ENCODE measurements at places on chromosomes 2 and 18.
A peak's percentile ranks its signal among the peaks of the same experiment; 100 is the strongest.

- no peak for DNase-seq
Observed at GRCh38 chr2:188076149-188077056, 215.3 kb upstream of the GULP1 start.

- no peak for DNase-seq
Observed at GRCh38 chr2:232634206-232635150, 1.1 kb downstream of the EFHD1 start.

DNA sequence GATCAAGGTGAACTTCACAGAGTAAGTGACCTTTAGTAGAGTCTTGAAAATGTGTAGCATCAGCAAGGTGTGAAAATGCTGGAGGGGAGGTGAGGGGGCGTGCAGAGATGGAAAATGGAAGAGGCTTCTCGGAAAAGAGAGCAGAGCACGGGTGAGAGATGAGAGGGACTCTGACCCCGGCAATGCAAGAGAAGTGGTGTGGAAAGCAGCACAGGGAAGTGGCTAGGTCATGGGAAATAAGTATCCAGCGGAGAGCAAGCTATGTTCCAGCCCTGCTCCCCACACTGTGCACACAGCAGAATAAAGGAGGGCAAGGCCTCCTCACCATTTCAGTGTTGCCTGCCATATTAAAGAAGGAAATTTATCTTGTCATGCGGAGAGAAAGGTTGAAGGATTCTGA, 241.7 kb upstream of the DOK6 start:
- no peak for DNase-seq

GRCh38 chr18:50071397-50071796, 123.5 kb downstream of the MYO5B start:
- no peak for DNase-seq

- no peak for DNase-seq
Observed at GRCh38 chr2:199405241-199405640, 52.5 kb downstream of the SATB2 start.

GRCh38 chr18:31044926-31045325, 2.4 kb upstream of the DSC3 start:
- no peak for DNase-seq

- peak; percentile 34 for DNase-seq
Observed at GRCh38 chr2:98769784-98770183, 38.9 kb upstream of the MGAT4A start.

- DNase-seq: no peak
Observed at GRCh38 chr2:216426166-216426777, 14.0 kb downstream of the SMARCAL1 start.
